ENCODE measurements at places on chromosomes 16 and 17.

GRCh38 chr17:49612726-49613125 is 37.1 kb downstream of the NXPH3 start:
- DNase-seq: no peak

DNA sequence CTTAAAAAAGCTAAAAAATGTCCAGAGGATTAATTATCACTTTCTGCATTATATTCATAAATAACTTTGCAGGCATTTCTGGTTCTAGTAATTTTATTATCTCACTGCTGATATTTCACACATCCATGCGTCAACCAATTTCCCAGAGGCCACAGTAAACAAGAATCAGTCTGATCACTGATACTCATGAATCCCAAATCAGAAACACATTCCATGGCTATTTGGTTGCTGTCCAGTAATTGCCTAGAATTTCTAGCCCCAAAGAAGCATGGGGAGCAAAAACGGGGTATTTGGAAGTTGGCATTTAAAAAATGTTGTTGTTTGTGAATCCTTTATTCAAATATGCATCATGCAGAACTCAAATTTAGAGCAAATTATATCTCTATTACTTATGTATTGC is 244.8 kb downstream of the CDH8 start:
- DNase-seq: no peak

DNA sequence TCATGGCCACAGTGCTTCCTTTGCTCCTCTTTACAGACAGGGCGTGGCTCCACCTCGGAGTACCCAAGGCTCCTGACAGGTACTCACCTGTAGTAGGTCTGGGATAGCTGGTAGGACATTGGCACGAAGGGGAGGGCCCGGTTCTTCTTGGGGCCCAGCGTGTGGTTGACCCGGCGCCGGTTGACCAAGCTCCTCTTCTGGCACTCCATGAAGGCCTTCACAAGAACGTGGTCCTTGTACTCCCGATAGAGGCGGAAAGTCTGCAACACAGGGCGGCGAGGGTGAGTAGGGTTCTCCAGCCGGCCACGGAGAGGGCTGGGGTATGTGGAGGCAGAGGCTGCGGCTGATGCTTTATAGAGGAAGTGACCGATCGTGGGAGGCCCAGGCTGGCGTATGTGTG is 69.7 kb downstream of the IL21R start:
- no peak for DNase-seq

GRCh38 chr17:58195518-58196123 is 3.1 kb downstream of the EPX start:
- DNase-seq: no peak

GRCh38 chr16:24810951-24811843 is 34.6 kb upstream of the SLC5A11 start:
- no peak for DNase-seq

DNA sequence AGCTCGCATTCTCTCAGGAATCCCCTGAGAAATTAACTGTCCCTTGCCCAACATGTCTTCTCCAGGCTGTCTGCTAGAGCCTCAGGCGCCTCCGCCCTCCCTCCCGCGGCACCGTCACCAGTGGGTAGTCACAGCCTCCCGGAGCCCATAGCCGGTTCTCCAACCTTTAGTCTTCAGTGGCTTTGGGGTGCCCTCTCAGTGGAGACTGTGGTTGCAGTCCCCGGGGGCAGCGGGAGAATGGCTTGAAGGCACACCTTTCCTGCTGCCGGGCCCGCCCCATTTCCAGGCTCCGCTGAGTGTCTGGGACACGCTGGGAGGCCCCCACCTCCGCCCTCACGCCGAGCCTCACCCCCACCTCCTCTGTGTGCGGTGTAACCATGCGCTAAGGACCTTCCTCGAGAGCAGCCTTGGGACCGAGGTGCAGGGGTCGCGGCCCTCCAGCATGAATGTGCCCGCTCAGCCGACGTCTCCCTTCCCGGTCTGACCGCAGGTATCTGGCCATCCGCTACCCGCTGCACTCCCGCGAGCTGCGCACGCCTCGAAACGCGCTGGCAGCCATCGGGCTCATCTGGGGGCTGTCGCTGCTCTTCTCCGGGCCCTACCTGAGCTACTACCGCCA is 1.7 kb downstream of the GALR2 start:
- DNase-seq: no peak

DNA sequence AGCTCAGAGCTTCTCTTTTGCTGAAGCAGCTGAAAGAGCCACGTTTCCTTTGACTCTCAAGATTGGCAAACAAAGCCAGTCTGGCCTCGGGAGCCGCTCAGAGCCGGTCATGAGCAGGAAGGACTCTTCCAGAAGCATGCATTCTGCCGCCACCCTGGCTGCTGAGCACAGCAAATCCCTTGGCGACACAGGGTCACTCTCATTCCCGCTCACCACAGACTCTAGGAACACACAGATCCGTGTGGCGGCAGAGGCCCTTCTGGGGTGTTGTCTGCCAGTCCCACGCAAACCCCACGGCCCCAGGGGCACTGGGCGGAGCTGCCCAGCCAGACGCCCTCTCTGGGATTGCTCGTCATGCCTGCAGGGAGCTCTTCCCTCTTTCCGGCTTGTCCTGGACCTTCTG is 157.0 kb downstream of the C16orf95 start:
- DNase-seq: no peak

DNA sequence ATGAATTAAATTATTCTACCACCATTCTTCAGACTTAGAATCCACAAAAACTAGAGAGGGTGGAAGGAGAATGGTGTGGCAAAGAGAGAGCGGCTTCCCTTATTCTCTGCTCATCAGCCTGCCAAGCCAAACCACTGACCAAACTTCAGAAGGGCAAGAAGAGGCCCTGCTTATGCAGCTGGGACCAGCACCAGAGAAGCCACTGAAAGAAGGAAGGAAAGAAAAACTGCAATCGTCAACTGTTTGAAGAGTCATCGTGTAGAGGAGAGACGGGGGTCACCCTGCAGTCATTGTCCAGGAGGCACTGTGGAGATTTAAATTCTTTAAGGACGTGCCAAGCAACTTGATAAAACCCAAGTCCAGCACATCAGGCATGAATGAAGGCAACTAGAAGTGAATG is 15.6 kb downstream of the PMP22 start:
- DNase-seq: no peak

- no peak for DNase-seq
These were observed 4.9 kb downstream of the P3H4 start for GRCh38 chr17:41806685-41807445.

DNA sequence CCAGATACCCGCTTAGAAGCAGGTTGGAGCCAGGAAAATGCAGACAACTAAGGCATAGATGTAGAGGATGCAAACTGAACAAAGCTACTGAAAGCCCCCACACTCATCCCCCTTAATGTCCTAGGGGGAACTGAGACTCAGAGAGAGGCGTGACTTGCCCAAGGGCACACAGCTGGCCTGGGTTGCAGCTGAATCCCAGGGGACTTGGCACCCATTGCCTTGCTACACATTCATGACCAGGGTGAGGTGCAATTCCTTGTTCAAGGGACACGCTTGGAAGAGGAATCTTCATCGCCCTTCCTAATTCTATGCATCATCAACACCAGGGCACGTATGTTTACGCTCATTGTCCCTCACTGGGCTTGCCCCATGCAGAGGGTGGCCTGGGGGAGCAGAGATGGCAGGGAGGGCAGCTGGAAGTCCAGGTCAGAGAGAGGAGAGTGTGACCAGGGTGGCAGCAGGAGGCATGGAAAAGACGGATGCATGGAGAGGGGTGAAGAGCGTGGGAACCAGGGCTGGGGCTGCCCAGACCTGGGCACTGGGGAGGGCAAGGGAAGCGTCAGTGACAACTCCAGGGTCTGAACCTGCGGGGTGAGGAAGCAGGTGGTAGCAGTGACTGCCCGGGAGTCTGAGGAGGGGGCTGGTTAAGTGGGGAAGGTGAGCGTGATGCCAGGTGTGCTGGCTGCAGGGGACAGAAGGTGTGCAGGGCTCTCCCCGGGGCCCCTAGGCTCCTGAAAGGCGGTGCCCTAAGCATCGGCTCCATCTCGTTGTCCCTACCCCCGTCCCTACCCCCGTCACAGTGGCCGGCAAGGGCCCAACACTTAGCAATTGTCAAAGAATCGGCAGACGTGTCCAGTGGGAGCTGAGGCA is 267.1 kb upstream of the TNRC6C start:
- no peak for DNase-seq

- no peak for DNase-seq
These were observed 194.6 kb downstream of the STX8 start for GRCh38 chr17:9381068-9381467.

- DNase-seq: no peak
These were observed 58.5 kb downstream of the CACNG5 start for GRCh38 chr17:66893382-66893781.

- no peak for DNase-seq
These were observed 16.5 kb upstream of the NSMCE1 start for GRCh38 chr16:27284865-27285675.

Measured in activated CD4-positive, alpha-beta T cell treated with anti-CD3 and anti-CD28 coated beads for 4 hours (primary cell).